ENCODE measurements at places on chromosomes 5 and 9.

GRCh38 chr9:94178927-94179326 is 80.2 kb upstream of the ZNF169 start:
- no peak for DNase-seq

DNA sequence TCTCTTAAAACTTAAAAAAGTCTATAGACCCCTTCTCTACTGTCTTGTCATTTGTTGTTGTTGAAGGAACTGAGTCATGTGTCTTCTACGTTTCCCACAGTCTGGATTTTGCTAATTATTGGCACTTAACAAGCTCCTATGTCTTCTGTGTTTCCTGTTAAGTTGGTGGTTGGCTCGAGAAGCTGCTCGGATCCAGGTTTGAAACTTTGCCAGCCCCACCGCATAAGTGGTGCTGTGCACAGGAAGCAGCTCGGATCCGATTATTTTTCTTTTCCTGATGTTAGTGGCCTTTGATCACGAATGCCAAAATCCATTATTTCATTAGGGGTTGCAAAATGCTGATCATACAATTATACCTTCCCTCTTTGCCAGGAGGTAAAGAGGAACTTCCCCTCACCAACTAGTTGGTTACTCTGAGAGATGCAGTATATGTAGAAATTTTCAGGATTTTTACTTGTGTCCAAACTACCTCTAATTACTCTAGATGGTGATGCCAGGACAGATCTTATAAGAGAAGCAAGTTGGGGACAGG is 186.5 kb downstream of the NSG2 start:
- DNase-seq = no peak

DNA sequence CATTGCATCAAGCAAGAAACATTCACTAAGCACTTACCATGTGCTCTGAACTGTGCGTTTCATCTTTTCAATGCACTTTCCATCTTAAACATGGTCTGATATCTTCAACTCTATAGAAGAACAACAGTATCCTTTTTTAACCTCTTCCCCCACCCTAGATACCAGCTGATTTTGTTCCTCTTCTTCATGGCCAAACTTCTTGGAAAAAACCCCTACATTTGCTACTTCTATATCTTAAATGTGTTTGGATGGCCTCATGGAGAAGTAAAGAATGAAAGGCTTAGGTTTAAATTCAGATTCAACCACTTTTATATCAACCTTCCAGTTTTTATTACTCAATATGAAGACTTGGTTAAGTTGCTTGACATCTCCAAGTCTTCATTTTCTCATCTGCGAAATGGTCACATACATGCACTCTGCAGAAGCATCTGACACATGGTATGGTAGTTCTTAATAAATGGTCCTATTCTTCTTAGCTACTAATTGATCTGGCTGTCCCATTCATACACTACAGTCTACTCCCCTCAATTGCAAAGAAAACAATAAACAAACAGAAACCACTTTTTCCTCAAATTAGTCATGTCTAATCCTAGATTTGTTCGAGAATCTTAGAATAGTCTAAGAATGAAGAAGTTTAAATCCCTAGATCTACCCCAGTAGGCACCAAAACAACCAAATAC is 59.4 kb downstream of the FYB1 start:
- no peak for DNase-seq

DNA sequence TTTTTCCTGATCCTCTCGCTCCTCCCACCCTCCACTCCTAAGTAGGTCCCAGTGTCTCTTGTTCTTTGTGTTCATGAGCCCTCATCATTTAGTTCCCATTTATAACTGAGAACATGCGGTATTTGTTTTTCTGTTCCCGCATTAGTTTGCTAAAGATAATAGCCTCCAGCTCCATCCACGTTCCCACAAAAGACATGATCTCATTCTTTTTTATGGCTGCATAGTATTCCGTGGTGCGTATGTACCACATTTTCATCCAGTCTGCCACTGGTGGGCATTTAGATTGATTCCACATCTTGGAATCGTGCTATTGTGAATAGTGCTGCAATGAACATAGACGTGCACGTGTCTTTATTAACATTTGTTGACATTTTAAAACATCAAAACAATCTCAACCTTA is 34.2 kb upstream of the CACNA1B start:
- DNase-seq = no peak

DNA sequence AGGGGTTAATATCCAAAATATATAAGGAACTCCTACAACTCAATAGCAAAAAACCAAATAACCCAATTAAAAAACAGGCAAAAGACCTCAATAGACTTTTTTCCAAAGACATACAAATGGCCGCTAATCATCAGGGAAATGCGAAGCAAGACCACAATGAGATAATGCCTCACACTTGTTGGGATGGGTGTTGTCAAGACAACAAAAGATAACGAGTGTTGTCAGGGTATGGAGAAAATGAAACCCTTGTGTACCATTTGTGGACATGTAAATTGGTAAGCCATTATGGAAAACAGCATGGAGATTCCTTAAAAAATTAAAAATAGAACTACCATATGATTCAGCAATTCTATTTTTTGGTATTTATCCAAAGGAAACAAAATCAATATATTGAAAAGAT is 620.2 kb downstream of the ACTL7B start:
- DNase-seq = no peak

GRCh38 chr9:113963696-113964494 is 87.8 kb downstream of the ZNF618 start:
- DNase-seq = no peak
